Activated T-helper 17 cell treated with anti-CD3 and anti-CD28 coated beads, Interleukin-2, amount 50 U/mL, for 72 hours (primary cell): ENCODE measurements at places on chromosomes 3 and 15. TPM values are rescaled to one million over a fixed set of nuclear protein-coding genes. Genes with fewer than 3 reads are reported as not detected.

GRCh38 chr3:36992806-36993325 is at the start of gene EPM2AIP1:
Gene EPM2AIP1 (minus strand): TSS chr3:36993131. CDS start chr3:36993077, 54 bp downstream.
- ATAC-seq, result peak; percentile 88

- ATAC-seq, result peak; percentile 68
Measured at GRCh38 chr3:114418724-114419543, 125.1 kb downstream of the TIGIT start.

The WDR93 gene
- not detected for total RNA-seq

The SLC15A2 gene
- total RNA-seq, result 7.1 TPM

The CCDC51 gene
- 15.5 TPM for total RNA-seq

DNA sequence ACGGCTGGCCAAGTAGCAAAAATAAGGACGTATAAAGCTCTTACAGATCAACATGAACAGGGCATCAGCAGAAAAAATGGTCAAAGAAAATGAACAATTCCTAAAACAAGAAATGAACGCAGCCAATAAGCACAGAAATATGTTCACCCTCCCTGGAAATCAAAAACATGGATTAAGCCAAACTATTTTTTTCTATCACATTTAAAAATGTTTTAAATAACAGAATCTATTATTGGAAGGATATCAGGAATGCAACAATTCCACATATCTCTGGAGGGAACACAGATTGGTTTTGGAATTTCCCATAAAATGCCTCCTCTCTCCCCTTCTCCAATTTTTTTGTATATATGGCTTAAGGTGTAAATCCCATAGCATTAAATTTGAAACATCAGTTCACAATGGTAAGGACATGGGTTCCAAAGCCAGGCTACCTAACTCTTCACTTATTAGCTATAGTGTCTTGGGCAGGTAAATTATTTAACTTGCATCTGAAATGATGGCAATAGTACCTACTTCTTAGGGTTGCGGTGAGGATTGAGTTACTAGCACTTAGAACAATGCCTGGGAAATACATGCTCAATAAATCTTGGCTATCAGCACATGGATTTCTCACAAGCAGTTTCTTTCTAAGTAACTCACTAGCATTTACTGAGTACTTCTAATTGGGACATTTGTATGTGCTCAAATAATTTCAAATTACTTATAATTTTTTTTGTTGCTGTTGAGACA is 10.1 kb downstream of the UACA start:
- no peak for ATAC-seq

DNA sequence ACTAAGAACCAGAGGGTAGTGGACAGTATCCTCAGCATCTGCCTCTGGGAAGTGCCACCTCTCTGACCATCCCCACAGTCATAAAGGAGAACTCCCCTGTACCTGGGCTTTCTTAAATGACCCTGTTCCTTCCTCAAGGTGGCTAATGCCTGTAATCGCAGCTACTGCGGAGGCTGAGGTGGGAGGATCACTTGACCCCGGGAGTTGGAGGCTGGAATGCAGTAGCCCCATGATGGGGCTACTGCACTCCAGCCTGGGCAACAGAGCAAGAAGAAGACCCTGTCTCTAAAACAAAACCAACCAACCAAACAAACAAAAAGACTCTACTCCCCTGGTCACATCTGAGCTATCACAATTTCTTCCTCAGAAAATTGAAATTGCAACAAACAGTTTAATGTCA is 848 bp upstream of the BUB1B start:
- ATAC-seq, result no peak

DNA sequence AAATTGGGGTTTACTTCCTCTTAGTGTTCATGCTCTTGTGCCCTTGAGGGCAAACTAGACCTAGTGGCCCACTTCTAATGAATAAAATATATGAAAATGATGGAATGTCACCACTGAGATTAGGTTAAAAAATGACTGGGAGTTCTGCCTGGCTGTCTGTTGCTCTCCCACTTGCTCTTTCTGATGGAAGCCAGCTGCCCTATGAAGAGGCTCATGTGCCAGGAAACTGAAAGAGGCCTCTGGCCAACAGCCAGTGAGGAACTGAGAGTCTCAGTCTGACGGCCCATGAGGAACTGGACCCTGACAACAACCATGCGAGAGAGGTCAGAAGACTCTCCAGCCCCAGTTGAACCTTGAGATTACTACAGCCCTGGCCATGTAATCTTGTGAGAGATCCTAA is 107.1 kb upstream of the FHIT start:
- ATAC-seq, result no peak

GRCh38 chr3:71575433-71575832 is 8.1 kb downstream of the FOXP1 start:
- ATAC-seq, result no peak

GRCh38 chr3:20564966-20565365 is 379.0 kb upstream of the SGO1 start:
- ATAC-seq, result no peak

DNA sequence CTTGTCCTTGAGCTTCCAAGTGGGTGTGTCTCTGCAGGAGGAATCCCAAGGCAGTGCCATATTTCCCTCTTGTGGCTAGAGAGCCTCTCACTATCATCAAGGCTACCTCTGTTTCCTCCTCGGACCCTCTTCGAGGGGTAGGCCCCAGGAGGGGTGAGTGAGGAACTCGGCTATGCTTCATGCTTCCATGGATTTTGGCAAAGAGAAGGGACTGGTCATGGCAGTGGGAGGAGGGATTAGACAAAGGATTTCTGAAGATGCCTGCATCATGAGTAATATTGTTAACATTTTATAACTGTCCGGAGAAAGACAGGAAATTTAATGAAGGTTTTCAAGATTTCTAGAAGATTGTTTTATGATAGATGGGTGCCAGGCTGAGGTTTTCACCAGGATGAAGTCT is 241.5 kb downstream of the CLSTN2 start:
- no peak for ATAC-seq

DNA sequence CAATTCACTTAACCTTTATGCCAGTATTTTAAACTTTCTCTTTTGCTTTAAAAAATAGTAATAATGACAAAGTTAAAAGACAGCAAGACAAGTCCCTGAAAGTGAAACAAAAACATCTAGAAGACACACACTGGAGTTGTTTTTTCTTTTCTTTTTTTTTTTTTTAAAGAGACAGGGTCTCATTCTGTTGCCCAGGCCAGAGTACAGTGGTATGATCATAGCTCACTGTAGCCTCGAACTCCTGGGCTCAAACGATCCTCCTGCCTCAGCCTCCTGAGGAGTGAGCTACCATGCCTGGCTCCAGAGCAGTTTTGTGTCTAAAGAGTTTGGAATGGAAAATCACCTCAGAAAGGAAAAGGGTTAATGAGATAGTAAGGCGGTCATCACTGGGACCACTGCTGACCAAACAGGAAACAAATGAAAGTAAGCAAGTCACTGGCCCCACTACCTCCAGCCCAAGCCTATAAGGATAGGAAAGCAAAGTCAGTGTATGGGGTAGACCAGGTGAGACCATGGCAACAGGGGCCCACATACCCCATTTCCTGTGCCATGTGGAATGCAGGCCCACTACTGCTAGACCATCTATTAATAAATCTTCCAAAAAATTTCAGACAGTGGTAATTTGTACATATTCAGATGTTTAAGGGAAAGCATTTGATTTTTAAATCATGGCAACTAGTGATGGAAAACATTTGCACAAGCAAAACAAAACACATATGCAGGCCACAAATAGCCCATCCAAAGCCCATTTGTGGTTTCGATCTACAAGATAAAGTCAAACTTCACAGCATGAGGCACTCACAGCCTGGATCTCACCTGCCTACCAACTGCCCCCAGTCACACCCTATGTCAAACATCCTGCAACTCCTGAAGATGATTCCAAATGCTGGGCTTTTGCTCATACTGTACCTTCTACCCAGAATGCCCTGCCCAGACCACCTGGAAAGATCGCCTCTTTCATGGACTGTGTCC is 62.6 kb downstream of the OSBPL10 start:
- no peak for ATAC-seq

The CLDN11 gene
- total RNA-seq, result not detected

- no peak for ATAC-seq
Measured at GRCh38 chr3:56303487-56303886, 164.8 kb downstream of the ERC2 start.

The CDC25A gene
- 18.8 TPM for total RNA-seq

DNA sequence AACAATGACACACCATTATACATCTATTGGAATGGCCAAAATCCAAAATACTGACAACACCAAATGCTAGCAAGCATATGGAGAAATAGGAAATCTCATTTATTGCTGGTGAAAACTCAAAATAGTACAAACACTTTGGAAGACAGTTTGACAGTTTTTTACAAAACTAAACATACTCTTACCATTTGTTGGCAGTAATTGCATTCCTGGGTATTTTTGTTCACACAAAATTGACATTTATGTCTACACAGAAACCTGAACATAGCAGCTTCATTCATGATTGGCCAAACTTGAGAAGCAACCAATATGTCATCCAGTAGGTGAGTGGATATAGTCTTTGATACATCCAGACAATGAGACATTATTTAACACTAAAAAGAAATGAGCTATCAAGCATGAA is 489.9 kb downstream of the PLOD2 start:
- no peak for ATAC-seq

The P2RY14 gene
- total RNA-seq, result 1.3 TPM

- no peak for ATAC-seq
Measured at GRCh38 chr3:146839727-146840375, 234.7 kb upstream of the PLSCR5 start.

GRCh38 chr15:89413877-89414276 is 79.3 kb upstream of the POLG start:
- ATAC-seq, result no peak

DNA sequence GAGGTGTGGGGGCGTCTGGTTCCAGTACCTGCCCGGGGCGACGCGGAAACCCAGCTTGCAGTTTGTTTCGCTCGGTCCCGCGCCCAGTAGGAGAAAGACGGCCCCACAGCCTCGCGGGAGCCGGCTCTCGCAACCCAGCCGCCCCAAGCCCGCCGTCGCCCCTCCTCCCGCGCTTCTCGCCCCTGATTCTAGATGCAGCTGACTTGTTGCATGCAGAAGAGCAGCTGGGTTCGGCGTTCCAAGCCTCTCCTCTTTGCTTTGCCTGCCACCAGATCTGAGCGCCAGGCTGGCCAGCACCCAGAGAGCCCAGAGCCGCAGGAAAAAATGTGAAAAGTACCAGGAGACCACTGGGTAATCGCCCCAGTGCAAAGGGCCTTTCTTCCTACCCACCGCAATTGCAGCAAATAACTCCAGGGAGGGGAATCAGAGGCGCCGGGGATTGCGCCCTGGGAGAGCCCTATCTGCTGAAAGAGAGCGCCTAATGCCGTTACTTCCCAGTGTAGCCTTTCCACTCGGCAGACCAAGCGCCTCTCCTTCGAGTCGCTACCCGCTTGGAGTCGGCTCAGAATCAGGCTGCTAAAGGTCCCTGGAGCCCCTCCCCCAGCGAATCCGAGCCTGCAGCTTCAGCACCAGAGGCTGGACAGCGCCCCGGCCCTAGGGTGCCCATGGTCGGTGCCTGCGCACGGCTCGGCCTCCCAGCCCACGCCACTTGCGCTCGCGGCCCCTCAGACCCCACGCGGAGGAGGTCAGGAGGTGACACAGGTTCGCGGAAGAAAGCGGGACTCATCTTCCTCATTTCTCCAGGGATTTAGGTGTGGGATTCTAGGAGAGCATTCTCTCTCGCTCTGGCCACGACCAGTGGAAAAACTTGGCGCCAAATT is 15.7 kb upstream of the AEN start:
- ATAC-seq, result no peak

GRCh38 chr15:60540002-60540651 is 61.2 kb upstream of the ICE2 start:
- ATAC-seq, result peak; percentile 60

The SLCO2A1 gene
- total RNA-seq, result not detected

- no peak for ATAC-seq
Measured at GRCh38 chr15:31046759-31047359, 54.7 kb downstream of the TRPM1 start.

GRCh38 chr3:126773783-126774182 is 69.7 kb downstream of the CHCHD6 start:
- ATAC-seq, result no peak

GRCh38 chr15:60964527-60964926 is 264.6 kb downstream of the RORA start:
- ATAC-seq, result no peak

DNA sequence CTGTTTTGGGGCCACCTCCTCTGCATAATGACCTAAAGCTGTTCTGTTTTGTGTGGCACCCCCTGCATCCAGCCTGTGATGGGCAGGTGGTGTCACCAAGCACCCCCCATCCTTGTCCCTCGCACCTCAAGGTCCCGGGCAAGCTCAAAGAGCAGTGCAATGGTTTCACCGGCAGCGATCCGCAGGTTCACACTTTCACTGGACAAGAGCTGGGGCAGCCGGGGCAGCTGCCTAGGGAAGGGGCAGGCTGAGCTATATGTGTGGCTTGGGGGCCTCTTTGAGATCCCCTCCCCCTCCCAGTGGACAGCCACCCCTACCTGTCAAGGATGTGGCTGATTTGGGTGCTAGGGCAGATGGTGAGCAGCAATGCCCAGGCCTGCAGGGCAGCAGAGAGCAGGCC is 3.1 kb downstream of the IFRD2 start:
- no peak for ATAC-seq

DNA sequence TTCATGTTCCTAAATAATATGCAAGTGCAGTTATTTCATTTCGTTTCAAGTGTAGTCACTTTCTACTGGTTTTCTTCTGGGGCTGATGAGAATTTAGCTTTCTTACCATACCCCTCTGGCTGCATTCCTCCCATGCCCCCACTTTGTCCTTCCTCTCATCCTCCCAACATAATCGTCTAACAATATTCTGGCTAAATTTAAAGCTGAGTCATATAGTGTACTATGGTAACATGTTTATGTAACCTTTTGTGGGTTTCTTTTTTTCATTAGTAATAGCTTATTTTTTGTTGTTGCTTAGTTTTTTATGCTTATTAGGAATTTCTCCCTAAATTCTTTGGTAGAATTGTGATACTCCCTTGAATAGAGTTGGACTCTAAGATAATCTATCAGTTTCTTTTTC is 30.5 kb downstream of the DUT start:
- ATAC-seq, result no peak
